ENCODE measurements at places on chromosomes 4 and X. TPM values are rescaled to one million over a fixed set of nuclear protein-coding genes. Genes with fewer than 3 reads are reported as not detected.

The DHRSX gene
- 25.6 TPM for total RNA-seq

DNA sequence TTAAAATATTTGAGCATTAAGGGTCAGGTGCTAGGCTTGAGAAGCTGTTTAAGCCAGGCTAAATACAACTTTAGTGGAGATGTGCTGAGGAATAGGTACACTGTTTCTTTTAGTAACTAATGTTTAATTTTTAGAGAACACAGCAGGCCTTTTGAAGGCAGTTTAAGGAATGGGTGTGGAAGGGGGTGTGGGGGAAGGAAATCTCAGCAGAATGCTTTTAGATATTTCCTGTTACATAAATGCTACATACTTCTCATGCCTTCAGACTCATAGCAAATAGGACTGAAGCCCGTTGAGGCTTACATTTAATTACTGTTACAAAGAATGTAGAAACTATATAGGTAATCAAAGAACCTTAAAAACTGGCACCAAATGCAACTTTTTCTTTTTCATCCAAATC lies 66.3 kb downstream of the WWC2 start:
- no peak for DNase-seq

The TRIML2 gene
- 0.26 TPM for total RNA-seq

The PHOX2B gene
- not detected for total RNA-seq

DNA sequence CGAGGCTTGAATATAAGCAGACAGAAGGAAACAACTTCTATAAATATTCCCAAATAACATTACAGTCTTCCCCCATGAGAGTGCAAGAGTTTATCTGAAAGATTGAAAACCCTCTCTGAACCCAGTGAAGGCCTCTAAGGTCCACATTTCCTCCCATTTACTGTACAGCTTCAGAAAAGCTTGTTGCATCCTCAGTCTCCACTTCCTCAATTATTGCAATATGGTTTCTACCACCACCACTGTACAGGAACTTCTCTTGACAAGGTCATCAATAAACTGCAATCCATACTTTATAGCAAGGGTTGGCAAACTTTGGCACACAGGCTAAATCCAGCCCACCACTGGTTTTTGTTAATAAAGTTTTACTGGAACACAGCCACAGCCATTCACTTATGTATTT lies 239.0 kb downstream of the THOC2 start:
- no peak for DNase-seq

- DNase-seq, result no peak
Measured at GRCh38 chrX:71171110-71171801, 26.6 kb downstream of the NLGN3 start.

The LIMCH1 gene
- total RNA-seq, result 2.8 TPM

- DNase-seq, result no peak
Measured at GRCh38 chrX:41802958-41803357, 79.0 kb downstream of the GPR82 start.

DNA sequence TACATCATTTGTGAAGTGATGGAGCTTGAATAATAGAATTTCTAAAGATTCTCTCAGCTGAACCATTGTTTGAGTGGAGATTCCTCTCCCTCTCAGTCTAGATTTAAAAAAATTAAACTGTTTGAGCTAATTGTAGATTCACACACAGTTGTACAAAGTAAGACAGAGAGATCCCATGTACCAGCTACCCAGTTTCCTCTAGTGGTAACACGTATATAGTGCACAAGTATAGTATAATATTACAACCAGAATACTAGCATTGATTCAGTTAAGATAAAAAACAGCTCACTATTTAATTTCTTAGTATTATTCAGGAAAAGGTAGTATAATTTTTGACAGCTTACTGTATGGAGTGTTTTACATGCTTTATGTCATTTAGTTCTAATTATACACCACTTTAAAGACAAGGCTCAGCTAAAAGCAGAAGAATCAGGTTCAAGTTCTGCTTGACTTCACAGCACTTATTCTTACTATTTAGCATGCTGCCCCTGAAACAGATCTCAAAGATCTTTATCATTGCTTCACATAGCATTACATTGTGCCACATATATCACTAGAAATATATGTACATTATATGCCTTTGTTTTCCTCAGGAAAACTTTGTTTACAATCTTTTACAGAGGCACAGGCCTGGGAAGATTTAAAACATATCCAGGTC lies 136.1 kb downstream of the SNCA start:
- DNase-seq, result no peak

- no peak for DNase-seq
Measured at GRCh38 chrX:22171287-22172060, 101.2 kb upstream of the CBLL2 start.

DNA sequence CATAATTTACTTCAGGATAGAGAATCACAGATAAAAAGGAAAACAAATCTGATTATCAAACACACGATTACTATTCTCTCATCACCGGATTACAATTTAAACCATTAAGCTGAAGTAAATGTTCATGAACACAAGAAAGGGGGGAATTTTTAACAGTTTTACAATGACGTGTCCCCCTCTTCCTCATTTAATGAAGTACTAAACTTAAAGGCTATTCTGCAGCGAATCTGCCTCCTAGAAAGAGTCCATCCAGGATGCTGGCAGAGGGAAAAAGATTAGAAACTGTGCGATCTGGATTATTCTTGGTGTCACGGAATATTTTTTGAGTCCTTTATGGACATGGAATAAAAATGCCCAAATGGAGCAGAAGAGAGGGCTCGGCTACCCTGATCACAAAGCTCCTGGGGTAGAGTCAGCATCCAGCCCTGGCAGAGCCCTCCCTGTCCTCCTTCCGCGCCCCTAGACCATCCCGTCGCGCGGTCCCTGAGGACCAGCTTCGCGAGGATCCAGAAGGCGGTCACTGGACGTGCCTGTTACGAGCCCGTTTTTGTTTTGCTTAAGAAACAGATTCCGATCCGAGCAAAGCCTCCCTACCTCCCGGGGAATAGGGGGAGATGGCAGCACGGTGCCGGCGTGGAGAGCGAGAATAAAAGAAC lies 1.2 kb downstream of the ELF2 start:
- DNase-seq, result peak; percentile 54

- DNase-seq, result no peak
Measured at GRCh38 chrX:129754056-129755024, 15.6 kb downstream of the XPNPEP2 start.

- DNase-seq, result no peak
Measured at GRCh38 chrX:77167993-77168392, 279.2 kb upstream of the FGF16 start.

GRCh38 chr4:185683222-185683621 lies 128.8 kb downstream of the SORBS2 start:
- no peak for DNase-seq

The TAF7L gene
- total RNA-seq, result 0.33 TPM

GRCh38 chr4:7158991-7159390 lies 33.3 kb upstream of the SORCS2 start:
- no peak for DNase-seq

DNA sequence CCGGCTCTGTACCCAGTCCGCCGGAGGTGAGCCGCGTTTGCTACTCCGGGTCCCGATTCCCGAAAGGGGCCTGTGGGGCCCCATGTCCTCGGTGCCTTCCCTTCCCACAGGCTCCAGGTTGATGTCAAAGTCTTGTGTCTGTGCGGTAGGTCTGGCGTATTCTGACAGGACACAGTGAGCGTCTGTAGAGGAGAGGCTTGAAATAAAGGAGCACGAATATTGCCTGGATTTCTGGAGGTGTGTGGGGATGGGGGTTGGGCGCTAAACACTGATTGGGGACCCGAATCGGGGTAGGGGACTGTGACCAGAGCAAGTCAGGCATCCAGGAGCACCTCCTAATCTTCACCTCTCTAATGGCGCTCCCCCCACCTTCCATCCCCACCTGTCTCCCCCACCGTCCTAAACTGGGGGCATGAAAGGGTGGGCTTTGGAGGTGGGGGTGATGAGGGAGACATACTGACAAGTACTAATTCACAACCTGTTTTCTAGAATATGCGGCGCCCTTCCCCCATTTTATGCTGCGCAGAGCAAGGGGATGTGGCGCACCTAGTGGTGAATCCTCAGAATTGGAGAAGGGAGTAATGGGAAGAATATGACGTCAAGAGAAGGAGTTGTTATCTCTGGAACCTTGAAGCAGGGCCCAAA lies 855 bp downstream of the GPRASP2 start:
- DNase-seq, result peak; percentile 54

The CDX4 gene
- not detected for total RNA-seq

DNA sequence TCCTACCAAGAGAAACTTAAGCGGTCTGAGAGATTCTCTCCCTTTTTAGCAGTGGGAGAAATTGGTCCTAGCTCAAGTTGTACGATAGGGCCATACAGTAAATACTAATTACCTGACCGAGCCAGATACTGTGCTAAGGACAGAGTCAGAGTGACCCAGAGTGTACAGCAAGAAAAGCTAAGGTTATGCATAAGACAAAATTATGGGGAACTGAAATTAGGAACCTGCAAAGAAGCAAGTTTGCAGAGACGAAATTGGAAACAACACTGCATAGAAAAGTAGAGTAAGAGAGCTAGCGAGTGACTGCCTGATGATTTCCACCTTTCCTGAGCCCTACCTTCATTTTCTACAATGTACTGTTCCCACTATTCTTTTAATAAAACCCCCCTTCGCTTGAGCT lies 278.1 kb downstream of the NKX6-1 start:
- no peak for DNase-seq

DNA sequence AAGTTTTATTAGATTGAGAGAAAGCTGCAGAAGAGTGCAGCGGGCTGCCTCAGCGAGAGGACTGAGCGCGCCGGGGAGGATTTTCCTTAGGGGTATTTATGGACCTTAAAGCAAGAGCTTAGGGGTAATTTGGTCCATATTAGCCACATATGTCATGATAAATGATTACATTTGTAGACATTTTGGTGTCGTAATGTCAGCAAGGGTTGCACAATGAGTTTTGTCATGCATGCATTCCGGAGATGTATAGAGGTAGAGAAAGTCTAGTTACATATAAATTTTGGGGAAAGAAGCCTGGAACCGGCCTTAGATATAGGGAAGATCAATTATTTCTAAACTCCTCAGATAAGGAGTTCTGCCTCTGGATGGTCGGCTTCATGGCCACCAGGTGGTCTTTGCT lies 10.0 kb downstream of the MGST2 start:
- no peak for DNase-seq

DNA sequence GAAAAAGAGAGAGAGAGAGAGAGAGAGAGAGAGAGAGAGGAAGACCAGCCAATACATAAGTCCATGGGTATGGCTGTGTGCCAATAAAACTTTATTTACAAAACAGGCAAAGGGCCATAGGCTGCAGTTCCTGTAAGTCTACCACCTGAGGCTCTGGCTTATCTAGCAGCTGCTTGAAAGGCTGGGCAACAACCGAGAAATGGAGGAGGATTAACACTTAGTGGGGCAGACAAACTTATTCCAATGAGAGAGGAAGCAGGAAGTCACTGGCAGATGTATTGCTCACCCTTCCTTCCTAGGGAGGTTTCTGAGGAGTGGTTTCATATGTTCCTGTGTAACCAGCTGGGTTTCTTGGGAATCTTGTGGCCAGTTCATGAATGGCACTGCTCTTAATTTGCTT lies 4.7 kb upstream of the GPR143 start:
- DNase-seq, result no peak

DNA sequence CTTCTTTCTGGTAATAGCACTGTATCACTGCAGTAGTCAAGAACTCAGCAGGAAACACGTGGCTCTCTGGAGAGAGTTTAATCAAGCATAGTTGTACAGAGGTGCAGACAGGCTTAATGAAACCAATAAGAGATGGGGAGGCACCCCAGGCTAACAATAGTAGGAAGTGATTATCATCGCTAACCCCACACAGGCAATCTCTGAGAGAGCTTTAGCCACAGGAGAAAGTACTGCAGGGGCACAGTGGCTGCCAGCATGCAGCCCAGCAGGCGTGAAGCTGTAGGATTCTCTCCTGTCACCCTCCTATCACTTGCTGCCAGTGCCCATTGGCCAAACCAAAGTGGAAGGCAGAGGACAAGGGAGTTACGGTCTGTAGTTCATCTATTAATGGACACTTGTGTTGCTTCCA lies 450.0 kb upstream of the RASGEF1B start:
- DNase-seq, result no peak

- DNase-seq, result peak; percentile 80
Measured at GRCh38 chrX:22134681-22135080, 102.6 kb downstream of the PHEX start.

DNA sequence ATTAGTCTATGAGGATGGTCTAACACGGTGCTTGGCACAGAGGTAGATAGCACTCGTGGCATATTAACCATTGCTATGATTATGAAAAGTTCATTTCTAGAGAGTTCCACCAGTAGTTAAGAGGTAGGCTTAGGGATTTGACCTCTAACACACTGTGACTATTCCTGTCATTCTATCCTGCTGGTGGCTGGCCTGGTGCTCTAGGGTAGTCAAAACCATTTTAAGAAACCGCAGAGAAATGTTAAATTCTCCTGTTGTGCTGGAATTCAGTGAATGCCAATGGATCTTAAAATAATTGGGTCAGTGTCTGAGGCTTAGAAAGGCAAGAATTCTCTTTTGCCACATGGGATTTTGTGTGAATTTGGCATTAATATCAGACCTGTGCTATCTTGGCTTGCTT lies 53.9 kb downstream of the VGLL1 start:
- DNase-seq, result no peak

Data from fibroblast of lung (primary cell).